ENCODE measurements at places on chromosomes 2 and 18. TPM values are rescaled to one million over a fixed set of nuclear protein-coding genes. Genes with fewer than 3 reads are reported as not detected.

The REG1B gene
- total RNA-seq = 1.7 TPM

The SULT1C4 gene
- total RNA-seq = not detected

The GALR1 gene
- not detected for total RNA-seq

The ALKAL2 gene
- not detected for total RNA-seq

The TRAK2 gene
- total RNA-seq = 18.4 TPM

The SCN2A gene
- not detected for total RNA-seq

The HRH4 gene
- not detected for total RNA-seq

The MAP3K19 gene
- total RNA-seq = not detected

The DSG4 gene
- total RNA-seq = not detected

The ARPC2 gene
- 396 TPM for total RNA-seq

The SIX2 gene
- not detected for total RNA-seq

The CCL20 gene
- total RNA-seq = 141 TPM

The RESP18 gene
- total RNA-seq = not detected

The CIB4 gene
- not detected for total RNA-seq

The CIDEA gene
- not detected for total RNA-seq

The SLC16A14 gene
- total RNA-seq = 0.74 TPM

The UGT1A10 gene
- total RNA-seq = not detected

The ST8SIA3 gene
- not detected for total RNA-seq

The IL1A gene
- 3.8 TPM for total RNA-seq

The DNAH6 gene
- 0.19 TPM for total RNA-seq

The TMEM247 gene
- total RNA-seq = not detected

The MLPH gene
- 0.38 TPM for total RNA-seq

The AQP12A gene
- not detected for total RNA-seq

The IKZF2 gene
- total RNA-seq = 10.5 TPM

The NTSR2 gene
- not detected for total RNA-seq

The NCKAP5 gene
- total RNA-seq = not detected

The TUBA3D gene
- total RNA-seq = not detected

The STK16 gene
- 21.0 TPM for total RNA-seq
